ENCODE measurements at places on chromosomes 16 and 17.

DNA sequence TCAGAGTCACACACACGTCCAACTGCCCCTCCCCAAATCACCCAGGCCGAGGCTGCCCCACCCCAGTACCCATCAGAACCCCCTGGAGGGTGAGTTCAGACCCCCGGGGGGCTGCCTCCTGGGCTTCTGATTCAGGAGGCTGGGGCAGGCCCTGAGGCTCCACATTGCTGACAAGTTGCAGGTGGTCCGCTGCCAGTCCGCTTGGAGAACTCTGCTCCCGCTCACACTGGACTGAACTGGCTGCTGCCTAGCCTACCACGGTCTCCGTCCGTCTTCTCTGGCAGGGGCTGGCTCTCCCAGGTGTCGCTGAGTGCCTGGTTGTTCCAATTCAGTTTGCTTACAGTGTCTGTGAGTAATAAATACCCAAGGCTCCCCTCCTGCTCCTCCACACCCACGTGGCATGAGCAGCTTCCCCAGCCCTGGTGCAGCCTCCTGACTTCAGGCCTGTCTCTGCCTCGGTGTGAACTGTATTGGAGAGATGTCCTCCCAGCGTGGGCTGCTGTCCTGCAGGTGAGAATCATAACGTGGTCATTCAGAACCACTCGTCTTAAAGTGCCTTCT lies 163.4 kb downstream of the LAT start:
- no peak overlapping the region for H3K27ac ChIP-seq
- peaks cover 5% of the 10 kb centered on the region for H3K27me3 ChIP-seq
- no peaks in the 10 kb centered on the region for H3K36me3 ChIP-seq
- H3K4me1 ChIP-seq, result peaks cover 34% of the 10 kb centered on the region
- no peak for DNase-seq

DNA sequence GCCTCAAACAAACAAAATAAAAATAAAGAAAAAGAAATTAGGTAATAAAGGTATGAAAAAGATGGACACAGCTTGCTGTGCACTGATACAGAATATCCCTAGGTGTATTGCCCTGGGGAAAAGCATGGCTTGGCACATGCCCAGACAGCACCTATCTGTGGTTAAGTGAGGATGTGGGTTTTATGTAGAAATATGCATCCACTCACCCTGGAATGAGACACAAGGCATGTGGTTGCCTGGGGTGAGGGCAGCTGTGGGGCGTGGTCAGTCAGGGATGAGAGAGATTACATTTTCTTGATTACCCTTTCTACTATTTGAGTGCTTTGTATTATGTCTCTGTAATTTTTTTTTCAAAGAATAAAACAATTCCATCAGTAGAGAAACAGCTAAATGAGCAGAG lies 6.9 kb downstream of the PLLP start:
- no peaks in the 10 kb centered on the region for H3K36me3 ChIP-seq
- no peak for DNase-seq
- peaks cover 53% of the 10 kb centered on the region for H3K27me3 ChIP-seq
- H3K27ac ChIP-seq, result peak overlapping the region; percentile 4

DNA sequence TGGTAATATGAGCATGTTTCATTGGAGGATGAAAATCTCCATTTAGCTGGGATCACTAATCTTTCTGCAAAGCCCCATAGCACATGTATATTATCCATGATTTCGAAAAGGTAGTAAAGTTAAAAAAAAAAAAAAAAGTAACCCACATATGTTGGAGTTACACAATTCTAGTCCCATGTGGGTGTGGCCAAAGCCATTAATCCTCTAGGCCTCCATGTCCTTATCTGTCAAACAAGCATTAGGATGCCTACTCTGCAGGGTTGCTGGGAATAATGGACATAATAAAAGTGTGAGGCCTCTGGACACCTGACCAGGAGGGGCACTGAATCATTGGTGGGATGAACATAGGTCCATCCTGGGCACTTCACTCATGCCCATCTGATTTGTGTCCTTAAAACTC lies 29.2 kb upstream of the VAT1L start:
- no peak for DNase-seq
- peaks cover 12% of the 10 kb centered on the region for H3K27me3 ChIP-seq
- peaks cover 10% of the 10 kb centered on the region for H3K4me1 ChIP-seq
- H3K27ac ChIP-seq, result no peak overlapping the region
- no peaks in the 10 kb centered on the region for H3K36me3 ChIP-seq
- H3K4me3 ChIP-seq, result no peak overlapping the region

DNA sequence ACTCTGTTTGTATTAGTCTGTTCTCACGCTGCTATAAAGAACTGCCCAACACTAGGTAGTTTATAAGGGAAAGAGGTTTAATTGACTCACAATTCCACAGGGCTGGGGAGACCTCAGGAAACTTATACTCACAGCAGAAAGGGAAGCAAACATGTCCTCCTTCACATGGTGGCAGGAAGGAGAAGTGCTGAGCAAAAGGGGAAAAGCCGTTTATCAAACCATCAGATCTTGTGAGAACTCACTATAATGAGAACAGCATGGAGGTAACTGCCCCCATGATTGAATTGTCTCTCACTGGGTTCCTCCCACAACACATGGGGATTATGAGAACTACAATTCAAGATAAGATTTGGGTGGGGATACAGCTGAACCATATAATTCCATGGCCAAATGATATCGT lies 30.9 kb downstream of the ABCC1 start:
- H3K4me3 ChIP-seq, result no peak overlapping the region
- no peak for DNase-seq
- no peak overlapping the region for H3K27ac ChIP-seq
- peaks cover 5% of the 10 kb centered on the region for H3K27me3 ChIP-seq
- peaks cover 74% of the 10 kb centered on the region for H3K36me3 ChIP-seq

GRCh38 chr16:83994087-83994486 lies 26.0 kb downstream of the NECAB2 start:
- H3K4me1 ChIP-seq, result peaks cover 63% of the 10 kb centered on the region
- DNase-seq, result no peak
- H3K27ac ChIP-seq, result no peak overlapping the region

DNA sequence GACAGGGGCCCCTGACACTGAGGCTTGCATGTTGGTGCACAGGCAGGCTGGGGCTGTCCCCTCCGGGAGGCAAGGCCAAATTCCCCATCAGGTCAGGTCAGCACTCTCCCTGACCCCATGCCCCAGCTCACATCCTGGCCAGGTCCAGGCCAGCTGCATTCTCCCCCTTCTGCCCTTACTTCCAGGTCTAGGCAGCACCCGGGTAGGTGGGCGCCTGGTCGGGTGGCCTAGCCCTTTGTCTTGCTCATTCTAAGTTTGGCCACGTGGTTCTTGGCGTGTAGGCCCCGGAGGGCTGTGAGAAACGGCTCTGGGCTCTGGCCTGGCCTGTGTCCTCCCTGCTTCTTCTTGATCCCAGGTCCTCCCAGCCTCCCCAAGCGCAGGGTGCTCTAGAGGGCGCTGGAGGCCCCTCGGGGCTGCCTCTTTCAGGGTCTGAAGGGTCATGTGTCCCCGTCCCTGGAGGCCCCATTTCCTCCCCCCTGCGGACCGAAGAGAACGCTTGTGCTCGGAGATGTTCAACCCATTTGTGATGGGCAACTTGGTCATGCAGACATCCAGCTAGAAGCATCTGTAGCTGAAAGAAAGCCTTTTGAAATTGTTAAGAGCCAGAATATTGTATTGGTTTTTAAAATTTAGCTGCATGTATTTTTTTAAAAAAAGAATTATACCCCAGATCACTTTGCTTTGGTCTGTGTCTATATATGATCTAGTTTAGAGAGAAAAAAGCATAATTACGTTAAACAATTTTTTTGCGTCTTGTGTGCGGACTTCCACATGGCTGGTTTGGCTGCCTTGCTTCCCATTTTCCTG lies 6.7 kb downstream of the BAHCC1 start:
- no peak for DNase-seq
- peaks cover 77% of the 10 kb centered on the region for H3K4me1 ChIP-seq
- H3K27ac ChIP-seq, result peak overlapping the region; percentile 91
- H3K36me3 ChIP-seq, result peaks cover 7% of the 10 kb centered on the region
- H3K27me3 ChIP-seq, result peaks cover 13% of the 10 kb centered on the region
- H3K4me3 ChIP-seq, result peak overlapping the region; percentile 93

GRCh38 chr17:9115214-9116191 lies 94.2 kb downstream of the NTN1 start:
- peak overlapping the region; percentile 62 for H3K4me3 ChIP-seq
- peak; percentile 72 for DNase-seq
- peaks cover 4% of the 10 kb centered on the region for H3K27me3 ChIP-seq
- peaks cover 32% of the 10 kb centered on the region for H3K4me1 ChIP-seq

DNA sequence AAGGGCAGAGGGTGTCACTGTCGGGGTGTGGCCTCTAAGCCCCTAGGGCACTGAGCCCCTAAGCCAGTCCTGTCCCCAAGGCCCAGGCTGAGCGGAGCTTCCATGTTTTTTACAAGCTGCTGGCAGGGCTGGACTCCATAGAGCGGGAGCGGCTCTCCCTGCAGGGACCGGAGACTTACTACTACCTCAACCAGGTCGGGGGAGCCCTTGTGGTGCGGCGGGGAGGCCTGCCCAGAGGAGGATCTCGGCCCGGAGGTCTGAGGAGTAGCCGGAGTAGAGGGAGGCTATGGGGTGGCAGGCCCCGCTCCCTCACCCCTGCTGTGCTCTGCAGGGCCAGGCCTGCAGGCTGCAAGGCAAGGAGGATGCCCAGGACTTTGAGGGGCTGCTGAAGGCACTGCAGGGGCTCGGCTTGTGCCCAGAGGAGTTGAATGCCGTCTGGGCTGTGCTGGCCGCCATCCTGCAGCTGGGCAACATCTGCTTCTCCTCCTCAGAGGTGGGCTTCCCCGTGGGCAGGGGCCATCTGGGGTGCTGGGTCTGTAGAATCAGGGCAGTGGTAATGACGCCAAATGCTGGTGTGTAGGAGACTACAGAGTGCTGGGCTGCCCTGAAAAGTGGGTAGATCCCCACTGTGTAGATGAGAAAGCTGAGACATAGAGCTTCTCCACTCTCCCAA lies 4.9 kb downstream of the MYO15B start:
- H3K27me3 ChIP-seq, result peaks cover 14% of the 10 kb centered on the region
- H3K4me1 ChIP-seq, result peaks cover 8% of the 10 kb centered on the region
- no peaks in the 10 kb centered on the region for H3K36me3 ChIP-seq
- no peak for DNase-seq

DNA sequence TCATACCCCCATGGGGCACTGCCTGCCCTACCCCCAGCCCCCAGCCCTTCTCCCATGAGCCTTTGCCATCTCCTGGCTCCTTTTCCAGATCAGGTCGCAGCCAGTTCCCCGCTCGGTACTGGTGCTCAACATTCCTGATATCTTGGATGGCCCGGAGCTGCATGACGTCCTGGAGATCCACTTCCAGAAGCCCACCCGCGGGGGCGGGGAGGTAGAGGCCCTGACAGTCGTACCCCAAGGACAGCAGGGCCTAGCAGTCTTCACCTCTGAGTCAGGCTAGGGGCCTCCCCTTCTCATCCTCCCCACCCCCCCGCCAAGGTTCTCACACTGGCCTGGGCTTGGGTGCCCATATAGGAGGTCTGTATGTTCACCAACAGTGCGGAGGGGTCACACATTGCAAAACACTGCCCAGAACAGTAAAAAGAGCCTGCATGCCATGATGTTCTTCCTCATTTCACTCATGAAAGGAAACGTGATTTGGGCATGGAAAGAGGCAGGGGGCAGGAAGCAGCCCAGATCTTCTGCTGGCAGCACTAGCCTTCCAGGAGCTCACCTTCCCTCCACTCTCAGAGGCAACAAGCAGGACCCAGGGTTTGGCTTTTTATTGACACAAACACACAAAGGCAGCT lies 7.5 kb downstream of the IFI35 start:
- peaks cover 58% of the 10 kb centered on the region for H3K4me1 ChIP-seq
- H3K27me3 ChIP-seq, result peaks cover 2% of the 10 kb centered on the region
- no peak for DNase-seq

- peaks cover 20% of the 10 kb centered on the region for H3K36me3 ChIP-seq
- H3K4me1 ChIP-seq, result no peaks in the 10 kb centered on the region
- DNase-seq, result no peak
Observed at GRCh38 chr16:72430121-72430520, 258.2 kb upstream of the PMFBP1 start.

DNA sequence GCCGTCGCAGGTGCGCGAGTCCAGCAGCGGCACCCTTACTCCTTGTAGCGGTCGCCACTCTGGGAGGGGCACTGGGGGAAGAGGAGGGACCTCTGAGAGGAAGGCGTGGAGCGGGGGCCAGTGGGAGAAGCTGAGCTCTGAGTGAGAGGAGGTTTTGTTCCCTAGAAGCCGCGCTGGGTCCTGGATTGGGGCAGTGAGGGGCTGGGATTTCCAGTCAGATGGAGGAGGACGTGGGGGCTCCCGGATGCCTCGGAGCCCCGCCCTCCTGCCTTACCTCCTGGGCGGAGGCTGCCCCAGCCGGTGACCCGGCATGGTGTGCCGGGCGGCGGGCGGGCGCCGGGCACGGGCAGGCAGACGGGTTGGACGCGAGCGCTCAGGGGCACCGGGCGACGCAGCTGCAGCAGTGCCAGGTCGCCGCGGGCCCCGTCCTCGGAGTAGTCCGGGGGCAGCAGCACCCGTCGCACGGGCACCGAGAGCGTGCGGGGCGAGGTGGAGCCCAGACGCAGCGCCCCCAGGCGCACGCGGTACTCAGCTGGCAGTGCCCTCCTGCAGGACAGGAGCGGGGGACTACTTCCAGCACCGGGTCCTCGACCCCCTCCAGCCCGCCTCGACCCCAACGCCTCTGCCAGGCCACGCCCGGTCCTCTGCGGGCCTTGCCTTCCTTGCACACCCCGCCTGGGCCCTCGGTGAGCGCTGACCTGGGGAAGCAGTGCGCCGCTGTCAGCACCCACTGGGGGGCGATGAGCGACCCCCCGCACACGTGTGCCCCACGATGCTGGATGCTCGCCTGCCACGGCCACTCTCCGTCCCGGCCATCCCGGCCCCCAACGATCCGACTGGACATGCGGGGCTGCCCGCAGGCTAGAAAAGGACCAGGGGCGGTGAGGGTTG lies 2.0 kb downstream of the PRSS33 start:
- H3K27ac ChIP-seq, result no peak overlapping the region
- no peak overlapping the region for H3K4me3 ChIP-seq

- peak; percentile 80 for DNase-seq
- peaks cover 22% of the 10 kb centered on the region for H3K27me3 ChIP-seq
- H3K27ac ChIP-seq, result no peak within 1 kb of the TSS
- peaks cover 27% of the 10 kb centered on the region for H3K4me1 ChIP-seq
- peaks cover 12% of the 10 kb centered on the region for H3K36me3 ChIP-seq
Observed at GRCh38 chr17:4903051-4903818, at the start of gene CHRNE. CHRNE (minus strand) TSS chr17:4903098; CDS start chr17:4903063, 35 bp downstream.
